ENCODE measurements at places on chromosomes 3 and 15.

DNA sequence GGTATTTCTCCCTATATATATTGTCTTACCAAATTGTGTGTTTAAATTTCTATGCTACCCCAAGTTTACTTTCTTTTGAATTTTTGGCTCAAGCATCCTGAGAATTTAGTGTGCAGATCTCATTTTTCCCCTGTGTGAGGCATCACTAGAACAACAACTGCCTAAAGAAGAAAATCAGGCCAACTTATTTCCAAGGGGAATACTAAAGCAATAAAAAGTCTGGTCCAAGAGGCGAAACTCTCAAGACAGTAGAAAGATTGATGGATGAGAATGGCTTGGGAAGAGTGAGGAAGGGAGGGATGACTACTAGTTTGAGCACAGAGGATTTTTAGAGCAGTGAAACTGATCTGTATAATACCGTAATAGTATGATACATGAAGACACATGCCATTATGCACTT, 86.3 kb upstream of the CFAP20DC start:
- no peak for DNase-seq

DNA sequence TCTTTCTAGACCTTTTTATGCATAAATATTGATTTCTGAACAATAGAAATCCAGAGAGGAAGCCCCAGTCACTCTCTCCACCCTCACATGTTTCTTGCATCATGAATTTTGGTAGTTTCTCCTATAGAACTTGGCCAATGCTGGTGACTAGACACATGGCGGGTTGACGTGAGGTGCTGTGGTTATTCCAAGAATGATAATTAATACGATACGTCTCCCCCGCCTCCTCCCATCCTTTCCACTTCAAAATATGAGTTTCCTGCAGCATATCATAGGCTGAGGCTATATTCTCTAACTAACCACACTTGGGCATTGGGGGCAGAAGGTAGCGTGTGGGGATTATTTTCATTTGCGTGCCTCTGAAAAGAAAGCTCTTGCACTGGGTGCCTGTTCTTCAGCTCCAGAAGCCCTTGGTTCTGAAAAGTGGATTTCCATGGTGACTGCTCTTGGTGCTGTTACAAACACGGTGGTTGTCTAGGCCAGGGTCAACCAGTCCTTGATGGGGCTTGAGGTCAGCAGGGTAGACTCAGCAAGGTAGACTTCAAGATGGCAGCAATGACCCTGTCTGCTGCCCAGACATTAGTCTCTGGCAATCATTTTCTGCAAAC, 5.3 kb downstream of the TNFSF10 start:
- DNase-seq, result peak; percentile 60

DNA sequence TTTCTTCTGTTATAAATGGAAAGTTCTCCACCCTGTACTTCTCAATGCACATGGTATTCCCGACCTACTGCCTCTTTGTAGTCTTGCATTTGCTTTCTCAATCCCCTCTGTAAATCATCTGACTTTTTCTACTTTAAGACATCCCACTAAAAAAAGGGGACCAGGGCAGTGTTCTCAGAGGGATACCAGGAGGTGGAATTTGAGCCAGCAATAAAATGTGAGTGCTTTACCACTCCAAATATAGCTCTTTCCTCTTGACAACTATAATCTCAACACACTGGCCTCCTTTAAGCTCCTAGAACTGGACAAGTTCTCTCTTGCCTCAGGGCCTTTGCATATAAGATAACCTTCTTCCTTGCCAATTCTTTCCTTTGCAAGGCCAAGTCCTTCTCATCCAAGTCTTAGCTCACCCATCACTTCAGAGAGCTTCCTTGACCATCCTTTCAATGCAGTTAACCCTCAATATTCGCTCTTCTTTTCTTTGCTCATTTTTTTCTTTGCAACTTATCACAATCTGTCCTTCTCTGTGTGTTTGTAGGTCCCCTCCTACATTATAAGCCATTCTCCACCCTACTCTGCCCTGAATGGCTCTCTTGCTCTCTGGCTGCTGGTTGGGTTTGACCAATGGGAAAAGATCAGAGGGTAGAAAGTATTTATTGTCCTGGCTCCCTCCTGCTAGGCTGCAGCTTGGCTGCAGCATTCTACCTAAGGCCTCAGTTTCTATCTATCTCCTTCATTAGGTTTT, 93.4 kb downstream of the PRICKLE2 start:
- DNase-seq, result no peak

- DNase-seq, result no peak
Observed at GRCh38 chr3:20539666-20540065, 353.7 kb upstream of the SGO1 start.

DNA sequence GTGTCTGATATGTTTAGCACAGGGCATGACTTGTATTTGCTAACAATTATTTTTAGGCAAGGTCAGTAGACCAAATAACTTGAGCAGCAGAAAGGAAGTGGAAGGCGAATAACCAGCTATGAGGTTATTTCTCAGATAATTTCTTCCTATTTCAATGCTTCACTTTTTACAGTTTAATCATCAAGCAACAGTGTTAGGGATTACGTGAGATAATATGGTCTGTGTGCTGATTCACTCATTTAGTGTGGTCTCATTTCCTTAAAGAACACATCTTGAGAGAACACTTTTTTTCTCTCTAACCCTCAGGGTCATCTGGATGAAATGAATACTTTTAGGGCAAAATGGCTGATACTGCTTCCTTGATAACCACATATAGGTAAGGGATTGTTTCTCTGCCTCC, 126.0 kb upstream of the CCNL1 start:
- no peak for DNase-seq

DNA sequence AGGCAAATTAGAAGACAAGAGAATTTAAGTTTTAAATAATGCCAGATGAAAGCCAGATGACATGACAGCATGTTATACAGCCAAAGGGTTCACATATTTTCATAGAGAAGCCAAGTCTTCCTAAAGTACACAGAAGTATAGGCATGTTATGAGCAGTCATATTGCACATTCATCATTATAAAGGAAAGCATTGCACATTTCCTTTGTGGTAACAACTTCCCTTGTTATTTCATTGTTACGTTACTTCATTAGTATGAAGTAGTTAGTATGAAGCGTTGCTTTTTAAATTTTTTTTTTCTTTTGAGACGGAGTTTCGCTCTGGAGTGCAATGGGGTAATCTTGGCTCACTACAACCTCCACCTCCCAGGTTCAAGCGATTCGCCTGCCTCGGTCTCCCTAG, 4.6 kb upstream of the ABCC5 start:
- DNase-seq, result no peak

GRCh38 chr3:195319060-195319459, 48.1 kb upstream of the XXYLT1 start:
- no peak for DNase-seq

- DNase-seq, result no peak
Observed at GRCh38 chr3:3734881-3735280, 64.3 kb upstream of the LRRN1 start.

GRCh38 chr3:112390783-112391641, 58.1 kb downstream of the CD200 start:
- DNase-seq, result no peak

GRCh38 chr15:100189319-100189718, 152.5 kb downstream of the ADAMTS17 start:
- DNase-seq, result no peak

DNA sequence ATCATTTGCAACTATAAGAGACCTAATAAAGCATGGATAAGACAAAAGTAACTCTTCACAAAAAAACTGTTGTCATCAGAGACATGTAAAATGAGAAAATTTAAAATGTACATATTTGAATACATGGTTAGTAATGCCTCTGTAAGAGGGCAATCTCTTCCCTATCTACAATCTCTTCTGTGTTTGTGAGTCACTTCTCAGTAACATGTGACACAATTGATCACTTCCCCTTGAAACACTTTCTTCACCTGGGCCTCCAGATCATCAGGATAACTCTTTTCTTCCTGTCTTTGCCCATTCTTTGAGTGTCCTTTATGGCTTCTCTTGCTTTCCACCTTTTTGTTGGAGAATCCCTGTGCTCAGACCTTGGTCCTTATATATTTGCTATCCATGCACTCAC, 50.4 kb downstream of the TFDP2 start:
- DNase-seq, result no peak

- no peak for DNase-seq
Observed at GRCh38 chr15:100966997-100967396, 47.8 kb downstream of the LRRK1 start.

- DNase-seq, result no peak
Observed at GRCh38 chr15:65518633-65519285, 1.3 kb upstream of the DPP8 start.

DNA sequence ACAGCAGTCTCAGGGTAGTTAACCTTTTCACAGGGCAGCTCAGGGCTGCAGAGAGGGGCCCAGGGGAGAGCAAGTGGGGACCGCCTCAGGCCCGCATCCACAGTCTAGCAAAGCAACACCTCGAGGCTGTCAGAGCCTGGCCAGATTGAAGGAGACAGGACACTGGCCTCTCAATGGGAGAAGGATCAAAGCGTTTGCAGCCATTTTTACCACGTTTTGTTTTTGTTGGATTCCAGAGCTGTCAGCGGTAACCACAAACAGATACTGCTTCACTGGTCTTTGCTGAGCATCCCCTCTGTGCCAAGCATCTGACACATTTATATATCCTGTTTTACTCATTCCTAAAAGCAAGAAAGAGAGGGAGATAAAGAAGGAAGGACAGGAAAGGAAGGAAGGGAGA, 153.8 kb downstream of the SHQ1 start:
- DNase-seq, result no peak

GRCh38 chr15:38307251-38307650, 54.6 kb downstream of the SPRED1 start:
- no peak for DNase-seq

DNA sequence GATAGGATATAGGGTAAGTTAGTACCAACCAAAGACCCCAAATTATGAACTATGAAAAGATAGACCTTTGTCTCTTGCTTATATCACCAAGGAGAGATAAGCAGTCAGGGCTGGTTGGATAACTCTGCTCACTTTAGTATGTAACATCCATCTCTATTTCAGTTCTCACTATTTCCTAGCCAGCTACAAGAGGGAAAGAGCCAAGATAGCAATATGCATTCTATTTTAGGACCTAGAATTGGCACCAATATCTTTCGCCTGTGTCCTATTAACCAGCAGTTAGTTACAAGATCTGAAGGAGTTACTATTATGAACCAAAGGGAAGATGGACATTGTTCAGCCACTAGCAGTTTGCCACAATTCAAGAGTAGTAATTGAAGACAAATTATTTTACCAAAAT, 457.5 kb downstream of the NSUN3 start:
- no peak for DNase-seq

DNA sequence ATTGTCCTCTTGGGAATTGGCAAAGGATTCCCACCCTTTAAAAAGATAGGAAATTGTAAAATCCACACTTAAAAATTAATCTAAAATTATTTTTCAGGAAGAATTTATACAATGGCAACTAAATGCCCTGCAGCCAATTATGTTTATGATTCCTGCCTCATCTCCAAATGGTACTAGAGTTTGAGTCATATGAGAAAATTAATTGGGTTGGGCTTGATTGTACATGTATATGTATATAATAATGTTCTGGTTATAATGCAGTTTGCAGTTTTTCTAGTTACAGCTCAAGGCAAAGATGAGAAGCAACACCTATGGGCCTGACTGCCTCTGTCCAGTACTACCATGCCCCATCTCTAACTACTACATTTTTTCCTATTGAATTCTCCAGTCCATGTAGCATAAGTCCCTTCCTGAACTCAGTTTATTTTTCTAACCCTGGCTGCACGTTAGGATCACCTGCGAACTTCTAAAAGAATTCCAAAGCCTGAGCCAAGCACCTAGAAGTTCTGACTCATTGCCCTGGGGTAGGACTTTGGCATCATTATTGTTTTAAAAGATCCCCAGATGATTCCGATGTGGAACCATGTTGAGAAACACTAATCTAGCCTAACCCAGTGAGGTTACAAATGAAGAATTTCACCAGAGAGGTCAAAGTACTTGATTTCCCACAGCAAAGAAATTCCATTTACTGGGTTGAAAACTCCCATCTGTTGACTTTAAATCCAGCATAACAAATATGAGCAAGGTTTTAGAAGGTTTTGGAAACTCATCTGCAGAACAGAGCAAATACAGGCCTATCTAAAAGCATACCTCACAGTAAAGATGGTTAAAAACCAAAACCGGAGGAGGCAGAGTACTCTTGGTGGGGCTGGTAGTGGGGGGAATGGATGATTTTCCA, 19.4 kb downstream of the TGFBR2 start:
- DNase-seq, result no peak

DNA sequence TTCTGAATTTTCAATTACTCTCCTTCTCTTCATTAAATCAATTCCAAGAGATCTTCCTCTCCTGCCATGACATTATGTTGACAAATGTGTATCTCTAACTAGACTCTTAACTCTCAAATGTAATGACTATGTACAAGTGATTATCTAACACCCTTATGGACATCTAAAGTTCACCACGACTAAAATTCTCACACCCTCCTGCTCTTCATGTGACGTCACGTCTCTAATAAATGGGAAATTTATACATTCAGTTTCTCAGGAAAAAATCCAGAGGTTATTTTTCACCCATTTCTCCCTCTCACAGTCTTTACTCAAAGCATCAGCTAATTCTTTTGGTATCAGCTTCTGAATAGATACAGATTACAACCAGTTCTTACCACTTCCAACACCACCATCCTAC, 237.5 kb upstream of the EPHA6 start:
- no peak for DNase-seq

DNA sequence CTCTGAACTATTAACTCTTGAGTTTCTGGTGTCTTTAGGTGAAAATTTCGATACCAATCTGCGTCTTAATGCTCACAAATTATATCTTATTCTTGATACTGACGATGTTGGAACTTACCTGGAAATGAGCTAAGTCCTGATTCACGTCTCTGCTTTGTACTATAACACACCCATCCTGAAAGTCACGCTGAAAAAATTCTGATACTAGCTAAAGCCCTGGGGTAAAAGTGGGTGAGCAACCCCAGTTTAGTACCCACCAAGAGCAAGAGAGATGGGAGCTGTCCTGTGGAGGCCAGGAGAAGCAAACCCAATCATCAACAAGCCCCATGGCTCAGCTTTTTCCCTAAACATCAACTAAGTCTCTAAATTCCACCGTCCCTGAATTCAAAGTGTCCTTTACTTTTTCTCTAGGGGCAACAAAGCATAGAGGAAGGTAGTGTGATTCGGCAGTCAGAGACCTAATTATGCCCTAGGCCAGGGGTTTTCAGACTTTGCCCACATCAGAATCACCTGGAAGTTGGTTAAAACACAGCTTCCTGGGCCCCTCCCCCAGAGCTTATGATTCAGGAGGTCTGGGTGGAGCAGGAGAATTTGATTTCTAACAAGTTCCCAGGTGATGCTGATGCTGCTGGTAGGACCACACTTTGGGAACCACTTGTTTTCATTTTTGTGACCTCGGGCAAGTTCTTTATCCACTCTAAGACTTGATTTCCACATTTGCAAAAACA, 90.2 kb downstream of the OSBPL10 start:
- DNase-seq, result no peak

- no peak for DNase-seq
Observed at GRCh38 chr3:184030536-184030935, 1.0 kb upstream of the HTR3D start.

Measured in activated naive CD4-positive, alpha-beta T cell treated with anti-CD3 and anti-CD28 coated beads, Interleukin-2, amount 50 U/mL, for 16 hours (primary cell).